ENCODE measurements at places on chromosomes 4 and X. TPM values are rescaled to one million over a fixed set of nuclear protein-coding genes. Genes with fewer than 3 reads are reported as not detected.

SSX3 gene
- not detected for total RNA-seq

NAA11 gene
- not detected for total RNA-seq

CT83 gene
- total RNA-seq: not detected

KCND1 gene
- 0.38 TPM for total RNA-seq

BRCC3 gene
- total RNA-seq: 18.4 TPM

SEC24D gene
- 10.2 TPM for total RNA-seq

MAP3K15 gene
- total RNA-seq: not detected

MAGEC3 gene
- not detected for total RNA-seq

SATL1 gene
- not detected for total RNA-seq

NUDT10 gene
- total RNA-seq: 0.13 TPM

SNX25 gene
- 11.1 TPM for total RNA-seq

GRID2 gene
- total RNA-seq: not detected
